ENCODE measurements at places on chromosomes 2 and 18.
A peak's percentile ranks its signal among the peaks of the same experiment; 100 is the strongest.

DNA sequence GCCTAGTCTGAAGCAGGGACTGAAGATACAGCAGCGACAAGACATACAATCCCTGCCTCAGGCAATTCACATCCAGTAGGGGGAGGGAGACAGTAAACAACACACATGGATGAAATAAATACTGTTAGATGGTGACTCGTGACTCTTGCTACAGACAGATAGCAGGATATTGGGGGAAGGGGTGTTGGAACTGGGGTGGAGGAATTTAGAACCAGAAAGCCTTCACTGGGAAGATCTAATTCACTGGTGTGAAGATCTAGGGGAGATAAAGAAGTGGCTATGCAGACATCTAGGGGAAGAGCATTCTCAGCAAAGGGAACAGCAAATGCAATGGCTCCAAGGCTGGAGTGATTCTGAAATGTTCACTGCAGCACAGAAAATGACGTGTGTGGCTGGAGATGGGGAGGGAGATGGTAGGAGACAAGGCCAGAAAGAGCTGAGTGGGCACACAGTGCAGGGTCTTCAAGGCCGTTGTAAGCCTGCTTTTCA is 52.6 kb upstream of the TMEM163 start:
- no peak for DNase-seq

DNA sequence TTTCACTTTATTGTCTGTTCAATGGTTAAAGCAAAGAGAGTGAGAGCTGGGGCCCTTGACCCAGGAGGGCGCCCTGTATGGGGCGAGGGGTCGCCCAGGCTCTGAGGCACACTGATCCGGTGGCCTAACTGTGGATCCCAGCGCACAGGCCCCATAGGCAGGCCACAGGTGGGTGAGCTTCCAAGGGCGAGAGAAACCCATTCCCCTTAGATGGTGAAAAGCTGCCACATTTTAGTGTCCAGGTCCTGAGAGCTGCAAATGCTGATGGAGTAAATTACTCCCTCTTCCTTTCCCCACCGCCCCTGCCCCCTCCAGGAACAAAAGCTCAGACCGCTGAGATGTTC is 5.9 kb upstream of the DLX2 start:
- no peak for DNase-seq

GRCh38 chr2:238143239-238143951 is 4.9 kb downstream of the KLHL30 start:
- no peak for DNase-seq

DNA sequence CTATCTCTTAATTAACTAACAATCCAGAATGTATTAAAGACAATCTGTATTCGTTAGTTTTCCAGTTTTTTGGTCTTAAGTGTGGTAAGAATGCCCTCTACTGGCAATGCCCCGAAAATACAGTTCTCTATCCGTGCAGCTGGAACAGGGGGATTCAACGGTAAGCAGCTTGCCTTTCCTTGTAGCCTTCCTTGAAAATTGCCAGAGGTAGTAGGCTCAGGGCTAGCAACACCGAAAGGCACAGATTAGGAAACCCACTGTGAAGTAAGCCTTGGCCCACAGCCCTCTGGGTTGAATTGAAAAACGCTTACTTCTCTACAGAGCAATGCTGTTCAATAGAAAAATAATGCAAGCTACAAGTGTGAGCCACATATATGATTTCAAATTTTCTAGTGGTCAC is 17.1 kb upstream of the VPS4B start:
- peak; percentile 65 for DNase-seq

DNA sequence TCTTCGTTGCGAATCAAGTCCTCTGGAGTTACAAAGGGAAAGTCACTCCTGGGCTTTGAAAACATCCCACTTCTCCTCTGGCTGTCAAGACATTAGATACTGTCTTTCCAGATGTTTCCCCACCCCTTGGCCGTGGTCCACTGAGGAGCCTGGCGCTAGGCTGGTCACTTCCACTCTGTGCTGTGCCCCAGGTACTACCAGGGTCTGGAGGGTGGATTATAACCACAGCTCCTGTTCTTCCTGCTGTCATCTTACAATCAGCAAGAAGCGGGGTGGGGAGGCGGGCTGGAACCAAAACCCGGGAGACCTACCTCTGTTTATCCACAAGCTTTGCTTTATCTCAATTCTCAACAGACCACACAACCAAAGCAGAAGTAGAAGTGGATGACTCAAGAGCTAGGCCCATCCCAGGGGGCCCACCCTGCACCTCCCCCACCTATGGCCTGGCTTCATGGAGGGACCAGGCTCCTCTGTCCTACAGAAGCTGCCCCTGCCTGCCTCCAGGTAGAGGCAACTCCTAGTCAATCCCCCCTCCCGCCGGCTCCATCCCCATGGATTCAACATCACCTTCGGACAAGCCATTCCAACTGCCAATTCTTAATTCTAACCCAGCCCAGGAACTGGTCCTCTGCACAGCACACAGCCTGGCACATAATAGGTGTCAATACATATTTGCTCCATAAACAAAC is 17.8 kb downstream of the SMAD7 start:
- DNase-seq = no peak

Measured in inflammatory macrophage treated with lipopolysaccharide for 4 hours (primary cell).